Stimulated activated CD8-positive, alpha-beta memory T cell treated with anti-CD3 and anti-CD28 coated beads, Interleukin-7, amount 100 ng/mL, for 48 hours (primary cell): ENCODE measurements at places on chromosomes 13 and 19.

DNA sequence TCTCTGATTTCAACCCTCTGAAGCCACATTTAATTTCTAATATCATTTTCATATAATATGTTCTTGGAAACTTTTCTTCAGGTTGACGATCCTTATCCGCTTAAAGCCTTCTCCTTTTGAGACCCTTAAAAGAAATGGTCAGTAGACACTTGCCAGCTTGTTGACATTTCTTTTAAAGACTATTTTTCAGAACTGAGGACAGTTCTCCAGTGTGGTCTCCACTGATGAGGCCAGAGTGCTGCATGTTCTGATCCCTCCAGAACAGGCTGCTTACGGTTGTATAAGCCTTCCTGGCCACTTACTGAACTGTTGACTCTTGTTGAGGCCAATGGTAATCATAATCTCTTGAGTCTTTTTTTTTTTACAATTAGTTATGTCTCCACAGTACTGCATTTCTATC is 477.3 kb downstream of the FGF9 start:
- DNase-seq = no peak

GRCh38 chr13:50222569-50223332 is 207.5 kb downstream of the KCNRG start:
- DNase-seq = no peak

- no peak for DNase-seq
These were observed 18.1 kb upstream of the SLC7A9 start for GRCh38 chr19:32887572-32888215.

DNA sequence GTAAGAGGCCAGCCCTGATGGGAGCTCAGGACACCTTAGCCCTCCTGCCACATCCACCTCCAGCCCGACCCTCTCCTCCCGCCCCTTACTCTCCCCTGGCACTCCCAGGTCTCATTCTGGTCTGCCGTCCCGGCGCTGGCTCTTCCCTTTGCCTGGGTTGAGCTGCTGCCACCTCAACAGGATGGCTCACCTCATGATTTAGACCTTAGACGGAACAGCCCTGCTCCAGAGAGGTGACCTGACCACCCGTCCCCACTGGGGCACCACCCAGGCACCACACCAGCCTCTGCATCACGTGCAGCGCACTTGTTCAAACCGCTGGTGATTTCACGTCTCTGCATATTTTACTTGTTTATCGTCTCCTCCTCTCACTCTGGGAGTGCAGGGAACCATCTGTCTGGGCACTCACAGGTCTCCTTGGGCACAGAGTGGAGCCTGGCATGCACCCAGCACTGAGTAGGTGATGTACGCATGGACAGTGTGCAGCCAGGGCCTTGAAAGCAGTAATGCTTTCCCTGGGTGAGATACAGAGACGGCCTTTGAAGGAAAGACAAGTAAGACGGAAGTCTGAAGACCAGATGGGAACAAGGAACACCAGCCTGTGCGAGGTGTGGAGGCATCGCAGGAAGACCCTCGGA is 183.1 kb downstream of the KATNAL1 start:
- DNase-seq = no peak

DNA sequence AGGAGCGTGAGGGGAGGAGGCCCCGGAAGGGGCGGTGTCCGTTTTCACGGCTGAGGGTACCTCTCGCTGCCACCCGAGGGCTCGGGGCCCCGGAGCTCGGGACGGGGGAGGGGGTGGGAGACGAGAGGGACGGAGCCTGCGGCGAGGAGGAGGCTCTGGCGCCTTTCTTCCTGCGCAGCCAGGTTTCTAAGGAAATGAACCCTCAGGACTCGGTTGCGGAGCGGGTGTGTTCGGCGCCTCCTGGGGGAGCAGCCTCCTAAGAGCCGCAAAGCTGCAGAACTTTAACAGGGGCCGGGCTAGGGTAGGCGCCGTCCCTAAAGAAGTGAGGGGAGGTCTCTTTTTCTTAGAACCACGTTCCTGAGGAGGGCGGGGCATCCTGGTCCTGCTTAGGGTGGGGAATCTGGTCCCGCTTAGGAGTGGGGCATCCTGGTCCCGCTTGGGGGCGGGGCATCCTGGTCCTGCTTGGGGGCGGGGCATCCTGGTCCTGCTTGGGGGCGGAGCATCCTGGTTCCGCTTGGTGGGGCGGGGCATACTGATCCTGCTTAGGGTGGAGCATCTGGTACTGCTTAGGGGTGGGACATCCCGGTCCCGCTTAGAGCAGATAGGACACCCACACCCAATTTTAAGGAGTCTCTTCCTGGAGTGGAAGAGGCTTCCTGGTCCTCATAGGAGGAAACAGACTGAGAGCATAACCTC is 6.2 kb downstream of the SYT5 start:
- DNase-seq = no peak

DNA sequence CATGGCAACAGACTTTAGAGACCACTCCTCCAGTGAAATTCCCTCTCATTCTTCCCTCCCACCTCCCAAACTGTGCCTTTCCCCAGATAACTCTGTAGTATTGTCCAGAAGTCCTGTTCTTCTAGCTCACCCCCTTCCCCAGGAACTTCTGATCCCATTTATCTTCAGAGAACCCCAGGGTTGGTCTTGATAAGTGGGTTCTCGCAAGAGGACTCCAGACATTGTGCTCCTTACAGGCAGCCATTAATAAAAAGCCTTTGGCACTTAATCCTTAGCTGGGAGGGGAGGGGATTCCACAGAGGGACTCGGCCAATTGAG is 1.9 kb downstream of the LTBP4 start:
- DNase-seq = no peak

GRCh38 chr13:104837756-104838155 is 1697.7 kb downstream of the EFNB2 start:
- DNase-seq = no peak

GRCh38 chr19:39969681-39970424 is 1.1 kb upstream of the PSMC4 start:
- DNase-seq = no peak

- DNase-seq = no peak
These were observed 275.3 kb downstream of the TEX29 start for GRCh38 chr13:111595791-111596190.

DNA sequence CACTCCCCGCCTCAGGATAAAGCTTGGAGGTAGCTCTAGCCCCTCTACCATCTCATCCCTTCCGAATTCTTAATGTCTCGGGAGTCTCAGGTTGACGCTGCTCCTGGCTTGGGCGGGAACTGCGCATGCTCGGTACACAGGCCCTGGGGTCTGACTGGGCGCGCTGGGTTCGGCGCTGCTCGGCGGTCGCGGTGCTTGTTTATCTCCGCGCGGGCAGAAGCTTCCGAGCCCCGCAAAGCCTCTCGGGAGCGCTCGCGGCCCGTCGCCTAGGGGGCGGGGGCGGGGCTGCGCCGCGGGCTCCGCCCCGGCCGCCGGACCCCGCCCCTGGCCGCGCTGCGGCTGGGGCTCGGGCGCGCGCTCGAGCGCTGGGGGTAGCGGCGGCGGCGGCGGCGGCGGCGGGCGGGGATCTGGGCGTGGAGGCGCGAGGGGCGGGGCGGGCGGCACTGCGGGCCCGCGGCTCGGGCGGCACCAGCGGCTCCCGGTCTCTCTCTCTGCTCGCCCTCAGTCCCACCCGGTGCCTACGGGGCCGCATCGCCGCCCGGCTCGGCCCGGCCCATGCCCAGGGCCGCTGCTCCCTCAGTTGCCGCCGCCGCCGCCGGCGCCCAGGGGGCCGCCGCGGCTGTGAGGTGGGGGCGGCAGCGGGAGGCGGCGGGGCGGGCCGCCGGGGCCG is at the start of gene RAP2A:
TSS of gene RAP2A (plus strand) at position 443 of the 670 bp plus-strand sequence. CDS start 302 bp downstream, outside the sequence.
- peak; percentile 88 for DNase-seq

DNA sequence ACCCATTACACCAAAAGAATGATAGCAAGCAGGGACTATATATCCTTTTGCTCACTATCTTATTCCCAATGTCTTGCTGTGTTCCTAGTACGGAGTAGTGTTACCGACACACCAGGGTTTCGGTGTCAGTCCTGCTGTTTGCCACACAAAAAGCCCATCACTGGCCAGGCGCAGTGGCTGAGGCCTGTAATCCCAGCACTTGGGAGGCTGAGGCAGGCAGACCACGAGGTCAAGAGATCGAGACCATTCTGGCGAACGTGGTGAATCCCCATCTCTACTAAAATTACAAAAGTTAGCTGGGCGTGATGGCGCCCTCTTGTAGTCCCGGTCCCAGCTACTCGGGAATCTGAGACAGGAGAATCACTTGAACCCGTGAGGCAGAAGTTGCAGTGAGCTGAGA is 1467.3 kb upstream of the MIR17HG start:
- DNase-seq = no peak

- DNase-seq = no peak
These were observed 279.3 kb downstream of the DCLK1 start for GRCh38 chr13:35851881-35852280.

- DNase-seq = no peak
These were observed 18.3 kb upstream of the ANGPTL8 start for GRCh38 chr19:11221082-11221598.

GRCh38 chr13:30212256-30212655 is 95.1 kb downstream of the KATNAL1 start:
- no peak for DNase-seq

GRCh38 chr19:50476224-50476906 is at the start of the genes EMC10 and GARIN5A:
Gene EMC10, plus strand, starts transcription at chr19:50476507. Its CDS starts 38 bp downstream, at chr19:50476545.
Gene GARIN5A, minus strand, starts transcription at chr19:50476848. Its CDS starts 460 bp downstream, at chr19:50476388.
- DNase-seq = peak; percentile 94
